Activated CD4-positive, alpha-beta T cell treated with anti-CD3 and anti-CD28 coated beads, Interleukin-2, amount 50 U/mL, for 48 hours (primary cell): ENCODE measurements at places on chromosomes 2 and 18.

- DNase-seq, result no peak
Measured at GRCh38 chr2:205889114-205889513, 196.9 kb downstream of the INO80D start.

DNA sequence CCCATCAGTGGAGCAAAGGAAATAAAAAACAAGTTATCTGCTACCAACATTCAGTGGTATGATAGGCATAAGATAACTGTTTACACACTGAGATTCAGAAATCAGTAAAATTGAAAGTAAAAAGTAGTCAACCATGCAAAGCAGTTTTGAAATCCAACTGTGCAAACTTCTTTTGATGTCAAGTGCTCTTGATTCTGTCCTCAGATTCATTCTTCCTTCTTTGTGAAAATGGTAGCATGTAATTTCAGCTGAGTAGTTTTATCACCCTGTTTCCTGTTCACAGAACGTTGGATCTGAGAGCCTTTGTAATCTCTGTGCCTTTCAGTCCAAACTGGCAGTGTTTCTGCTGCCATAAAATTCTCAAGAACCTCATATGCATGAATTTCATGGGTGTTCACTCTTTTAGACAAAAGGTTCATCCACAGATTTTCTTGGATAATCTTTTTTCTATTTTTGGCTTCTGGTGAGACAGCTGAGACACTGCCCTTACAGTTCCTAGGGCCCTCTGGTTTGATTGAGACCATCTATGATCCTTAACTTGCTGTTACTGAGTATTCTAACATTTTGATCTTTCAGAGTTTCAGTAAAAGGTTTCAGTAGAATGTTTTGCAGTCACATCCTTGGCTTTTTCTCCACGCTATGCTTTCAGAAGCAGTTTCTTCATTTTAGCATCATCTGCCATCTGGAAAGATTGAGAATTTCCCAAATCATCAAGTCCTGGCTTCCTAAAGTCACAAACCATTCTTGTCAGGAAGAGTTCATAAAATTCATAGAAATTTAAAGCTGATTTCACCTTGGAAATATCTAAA lies 272.3 kb upstream of the EPHA4 start:
- no peak for DNase-seq

GRCh38 chr2:160214461-160215445 lies 14.7 kb upstream of the ITGB6 start:
- no peak for DNase-seq

DNA sequence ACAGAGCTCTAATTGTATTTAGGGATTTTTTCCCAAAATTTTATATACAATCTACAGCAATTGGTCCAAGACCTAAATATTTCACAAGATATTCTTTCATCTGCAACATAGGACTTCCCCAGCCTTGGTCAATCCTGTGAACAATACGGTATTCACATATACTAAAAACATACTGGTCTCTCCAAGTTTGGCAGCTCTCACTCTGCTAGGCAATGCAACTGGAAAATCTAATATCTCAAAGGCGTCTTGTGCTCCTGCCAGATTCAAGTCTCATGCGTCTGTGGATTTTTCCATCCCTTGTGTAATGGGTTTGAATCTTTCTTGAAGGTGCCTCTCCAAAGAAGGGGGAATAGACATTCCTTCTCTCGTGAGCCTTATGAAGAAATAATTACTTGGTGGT lies 27.4 kb upstream of the MBOAT2 start:
- no peak for DNase-seq

GRCh38 chr2:108316461-108317258 lies 28.0 kb downstream of the SULT1C2 start:
- no peak for DNase-seq

- no peak for DNase-seq
Measured at GRCh38 chr2:203533676-203534591, 1.2 kb downstream of the RAPH1 start.

DNA sequence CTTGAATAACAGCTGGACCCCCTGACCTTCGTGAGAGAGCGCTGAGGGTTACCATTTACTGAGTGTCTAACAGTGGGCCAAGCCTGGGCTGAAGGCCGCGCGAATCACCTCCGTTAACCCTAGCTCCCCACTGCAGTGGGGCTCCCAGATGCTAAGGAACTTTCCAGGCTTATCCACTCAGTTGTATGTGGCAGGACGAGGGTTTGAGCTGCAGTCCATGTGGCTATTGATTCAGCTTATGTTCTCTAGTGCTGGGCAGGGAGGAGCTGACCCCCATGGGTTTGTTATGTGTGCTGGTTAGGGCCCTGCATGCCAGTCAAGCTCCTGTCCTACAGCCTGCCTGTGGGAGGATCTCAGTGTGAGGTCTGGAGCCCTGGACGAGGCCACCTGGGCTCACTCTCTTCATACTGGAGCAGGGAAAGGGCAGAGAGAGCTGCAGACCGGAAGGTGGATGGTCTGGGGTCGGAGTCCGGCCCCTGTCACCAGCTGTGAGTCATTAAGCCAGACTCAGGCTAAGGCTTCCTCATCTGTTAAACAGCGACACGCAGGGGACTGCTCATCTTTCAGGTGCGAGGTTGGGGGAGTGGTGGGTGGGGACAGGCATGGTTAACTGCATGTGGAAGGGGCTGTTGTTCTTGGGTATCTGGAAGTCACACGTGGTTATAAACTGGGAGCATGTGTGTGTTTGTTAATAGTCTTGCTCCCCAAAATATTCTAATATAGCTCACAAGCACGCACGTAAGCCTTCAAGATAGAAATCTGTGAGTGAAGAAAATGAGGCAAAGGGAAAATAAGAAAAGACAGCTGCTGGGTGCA lies 6.6 kb downstream of the PSD4 start:
- no peak for DNase-seq

- peak; percentile 87 for DNase-seq
Measured at GRCh38 chr2:61470122-61470951, 550 bp downstream of the USP34 start.

GRCh38 chr2:153213022-153213421 lies 265.5 kb downstream of the RPRM start:
- DNase-seq, result no peak

GRCh38 chr2:72602711-72603110 lies 223.1 kb downstream of the EXOC6B start:
- no peak for DNase-seq

DNA sequence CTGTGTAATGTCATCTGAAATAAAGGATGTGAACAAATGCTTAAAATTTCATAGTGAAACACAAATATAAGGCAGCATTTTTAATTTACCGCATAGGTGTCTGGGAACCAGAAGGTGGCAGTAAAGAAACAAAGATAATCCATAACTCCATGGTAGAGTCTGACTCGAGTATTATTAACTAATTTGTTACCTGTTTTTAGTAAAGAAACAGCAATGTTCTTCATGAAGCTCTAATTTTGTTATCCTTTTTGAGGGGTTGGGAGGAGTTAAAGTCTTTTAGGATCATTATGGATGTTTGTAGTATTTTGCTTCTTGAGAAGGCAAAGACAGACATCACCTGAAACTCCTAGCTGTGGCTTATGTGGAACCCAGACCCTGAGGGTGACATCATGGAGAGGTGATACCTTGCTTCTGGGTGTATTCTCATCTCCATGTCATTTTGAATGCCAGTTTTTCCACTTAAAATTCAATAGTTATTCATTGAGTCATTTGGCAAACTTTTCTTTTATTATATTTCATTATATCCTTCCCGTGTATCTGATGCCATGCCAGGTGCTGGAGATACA lies 286.2 kb upstream of the EPAS1 start:
- DNase-seq, result no peak

GRCh38 chr2:5758346-5758745 lies 66.2 kb downstream of the SOX11 start:
- DNase-seq, result no peak

DNA sequence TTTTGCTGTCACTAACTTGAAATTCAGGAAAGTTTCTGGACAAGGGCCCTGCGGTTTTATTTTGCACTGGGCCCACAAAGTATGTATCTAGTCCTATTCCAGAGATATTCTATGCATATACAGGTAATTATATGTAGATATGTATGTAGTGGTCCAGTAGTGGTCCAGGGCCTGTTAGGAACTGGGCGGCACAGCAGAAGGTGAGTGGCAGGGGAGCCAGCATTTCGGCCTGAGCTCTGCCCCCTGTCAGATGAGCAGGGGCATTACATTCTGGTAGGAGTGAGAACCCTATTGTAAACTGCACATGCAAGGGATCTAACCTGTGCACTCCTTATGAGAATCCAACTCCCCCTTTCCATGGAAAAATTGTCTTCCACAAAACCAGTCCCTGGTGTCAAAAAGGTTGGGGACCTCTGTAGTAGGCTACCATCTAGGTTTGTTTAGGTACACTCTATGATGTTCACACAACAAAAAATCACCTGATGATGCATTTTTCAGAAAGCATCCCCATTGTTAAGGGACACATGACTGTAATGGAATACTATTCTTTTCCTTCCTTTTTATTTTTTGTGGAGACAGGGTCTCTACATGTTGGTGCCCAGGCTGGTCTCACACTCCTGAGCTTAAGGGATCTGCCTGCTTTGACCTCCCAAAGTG lies 2.8 kb upstream of the PPP4R3B start:
- peak; percentile 25 for DNase-seq

DNA sequence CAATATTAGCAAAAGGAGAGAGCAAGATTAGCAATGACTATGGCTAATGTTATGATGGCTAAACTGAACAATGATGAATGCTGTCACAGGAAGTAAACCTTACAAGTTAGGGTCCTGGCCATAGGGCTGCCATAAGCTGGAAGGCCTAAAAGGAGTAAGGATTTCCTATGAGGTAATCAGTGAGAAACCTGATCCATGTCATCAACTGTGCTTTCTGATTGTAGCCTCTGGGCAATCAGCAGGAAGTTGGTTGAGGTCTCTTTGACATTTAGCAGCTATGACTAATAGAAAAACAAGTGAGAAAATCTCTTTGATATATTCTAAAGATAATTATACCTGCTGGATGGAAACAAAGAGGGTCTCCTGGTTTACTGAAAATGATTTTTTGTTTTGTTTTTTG lies 193.0 kb downstream of the RAB3GAP1 start:
- DNase-seq, result no peak
